Right ventricle myocardium inferior (tissue), 1 donor: ENCODE measurements at places on chromosomes 16 and 17. TPM values are rescaled to one million over a fixed set of nuclear protein-coding genes. Genes with fewer than 3 reads are reported as not detected.

- DNase-seq: no peak
Measured at GRCh38 chr17:35023538-35023937, 40.0 kb downstream of the RFFL start.

GRCh38 chr17:57875290-57876022 lies 25.6 kb upstream of the MRPS23 start:
- peak; percentile 86 for DNase-seq

- DNase-seq: no peak
Measured at GRCh38 chr16:55976815-55977214, 101.6 kb upstream of the CES5A start.

DNA sequence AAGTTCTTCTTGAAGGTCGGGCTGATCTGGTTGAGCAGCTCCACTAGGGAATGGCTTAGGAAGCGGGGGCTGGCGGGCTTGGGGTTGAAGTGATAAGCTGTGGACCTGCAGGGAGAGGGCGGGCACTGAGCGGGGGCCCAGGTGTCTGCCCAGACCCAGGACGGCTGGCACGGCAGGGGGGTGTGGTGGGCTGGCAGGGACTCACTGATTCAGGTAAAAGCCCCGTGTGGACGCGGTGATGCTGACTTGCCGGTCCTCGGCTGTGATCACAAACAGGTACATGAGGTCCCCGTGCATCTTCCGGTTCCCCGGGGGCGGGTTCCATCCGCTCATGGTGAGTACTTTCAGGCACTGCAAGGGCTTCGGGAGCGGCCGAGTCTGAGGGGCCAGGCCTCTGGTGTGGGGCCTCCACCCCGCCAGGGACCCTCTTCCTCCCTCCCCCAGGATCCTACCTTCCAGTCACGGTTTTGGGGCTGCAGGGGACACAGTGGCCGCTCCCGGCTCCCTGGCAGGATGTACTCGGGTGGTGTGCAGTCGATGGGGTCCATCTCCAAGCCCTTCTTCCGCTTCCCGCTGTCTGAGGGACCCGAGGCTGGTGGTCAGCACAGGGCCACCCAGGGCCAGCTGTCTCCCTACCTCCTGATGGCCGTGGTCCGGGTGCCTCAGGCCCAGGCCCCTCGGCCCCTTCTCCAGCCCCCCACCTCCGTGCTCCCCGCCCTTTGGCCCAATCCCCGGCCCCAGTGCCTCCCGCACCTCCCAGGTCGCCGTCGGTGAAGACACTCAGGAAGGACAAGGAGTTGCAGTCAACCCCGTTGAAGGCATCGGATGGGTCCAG lies 10.2 kb downstream of the CLUH start:
- peak; percentile 64 for DNase-seq

The TP53TG3B gene
- total RNA-seq: not detected

The PRAC1 gene
- total RNA-seq: not detected

The TMC5 gene
- not detected for total RNA-seq

The TMEM186 gene
- total RNA-seq: 13.8 TPM
